ENCODE measurements at places on chromosomes 2 and 18.
A peak's percentile ranks its signal among the peaks of the same experiment; 100 is the strongest.

- no peak for DNase-seq
Measured at GRCh38 chr18:79504034-79504433, 108.3 kb downstream of the NFATC1 start.

GRCh38 chr2:240636563-240637115, 11.4 kb downstream of the GPR35 start:
- DNase-seq, result no peak

GRCh38 chr2:185393091-185393490, 345.5 kb upstream of the FSIP2 start:
- DNase-seq, result no peak

DNA sequence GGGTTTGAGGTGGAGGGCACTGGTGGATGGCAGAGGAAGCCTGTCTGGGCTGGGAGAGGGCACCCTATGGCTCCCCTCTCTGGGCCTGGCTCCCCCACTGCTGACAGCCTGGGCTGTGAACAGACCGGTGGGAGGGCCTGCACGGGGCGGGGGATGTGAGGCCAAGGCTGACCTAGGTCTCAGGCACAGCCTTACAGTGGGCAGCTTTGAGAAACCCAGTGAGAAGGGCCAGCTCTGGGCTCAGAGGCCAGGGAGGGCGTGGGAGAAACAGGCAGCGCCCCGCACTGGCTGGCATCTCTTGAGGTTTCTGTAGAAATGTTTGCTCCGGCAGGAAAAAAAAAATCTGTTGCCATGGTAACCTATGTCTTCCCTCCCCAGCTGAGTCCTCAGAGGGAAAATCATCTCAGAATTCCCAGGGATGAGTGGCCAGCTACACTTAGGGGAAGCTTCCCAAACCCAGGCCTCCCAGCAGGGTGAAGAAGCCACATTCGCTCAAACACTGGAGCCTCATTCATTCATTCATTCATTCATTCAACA, 71.7 kb upstream of the TAF1B start:
- peak; percentile 37 for DNase-seq

DNA sequence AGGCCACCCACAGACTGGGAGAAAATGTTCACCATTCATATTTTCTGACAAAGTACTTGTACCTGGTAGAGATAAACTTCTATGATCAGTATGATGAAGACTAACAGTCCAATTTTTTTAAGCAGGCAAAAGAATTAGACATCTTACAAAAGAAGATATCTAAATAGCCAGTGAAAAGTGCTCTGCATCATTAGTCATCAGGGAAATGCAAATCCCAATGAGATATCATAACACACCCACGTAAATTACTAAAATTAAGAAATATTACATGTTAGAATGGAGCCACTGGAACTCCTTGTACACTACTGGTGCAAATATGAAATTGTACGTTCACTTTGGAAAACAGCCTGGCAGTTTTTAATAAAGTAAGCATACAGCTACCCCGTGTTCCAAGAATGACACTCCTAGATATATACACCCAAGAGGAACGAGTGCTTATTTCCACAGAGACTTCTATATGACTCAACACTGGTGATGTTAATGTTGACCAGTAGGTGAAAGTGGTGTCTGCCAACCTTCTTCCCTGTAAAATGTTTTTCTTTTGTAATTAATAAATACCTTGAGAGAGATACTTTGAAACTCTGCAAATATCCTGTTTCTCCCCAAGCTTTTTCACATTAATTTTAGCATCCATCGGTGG, 80.3 kb downstream of the NPAS2 start:
- no peak for DNase-seq

GRCh38 chr18:11521853-11522252, 87.5 kb upstream of the SLC35G4 start:
- DNase-seq, result no peak

GRCh38 chr2:168180483-168180882, 66.9 kb downstream of the STK39 start:
- no peak for DNase-seq

GRCh38 chr2:157891643-157892041, 15.5 kb upstream of the ACVR1 start:
- no peak for DNase-seq

GRCh38 chr2:42908518-42909200, 116.3 kb upstream of the HAAO start:
- DNase-seq, result no peak

DNA sequence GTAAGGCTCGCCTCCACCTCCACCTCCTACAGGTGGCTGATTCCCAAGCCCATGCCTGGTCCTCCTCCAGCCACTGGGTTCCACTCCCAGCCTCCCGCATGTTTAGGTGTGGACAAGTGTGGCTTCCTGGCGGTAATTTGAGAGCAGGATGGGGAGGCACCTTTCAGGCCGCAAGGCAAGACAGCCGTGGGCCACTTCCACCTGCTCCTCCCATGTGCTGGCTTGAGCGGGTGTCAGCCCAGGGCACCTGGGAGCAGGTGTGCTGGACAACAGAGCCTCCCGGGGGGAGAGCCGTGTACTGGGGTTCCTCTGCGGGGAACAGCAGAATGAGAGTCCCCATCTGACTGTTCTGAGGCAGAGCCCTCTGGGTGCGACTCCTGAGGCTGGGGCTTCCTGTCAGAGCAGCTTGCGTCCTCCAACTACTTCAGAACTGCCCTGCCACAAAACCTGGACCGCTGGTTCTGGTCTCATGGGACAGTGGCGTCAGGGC, 83.9 kb downstream of the TPO start:
- no peak for DNase-seq
